ENCODE measurements at places on chromosomes 7 and 10.

- no peak for DNase-seq
Measured at GRCh38 chr10:114374053-114374791, 30.1 kb downstream of the AFAP1L2 start.

DNA sequence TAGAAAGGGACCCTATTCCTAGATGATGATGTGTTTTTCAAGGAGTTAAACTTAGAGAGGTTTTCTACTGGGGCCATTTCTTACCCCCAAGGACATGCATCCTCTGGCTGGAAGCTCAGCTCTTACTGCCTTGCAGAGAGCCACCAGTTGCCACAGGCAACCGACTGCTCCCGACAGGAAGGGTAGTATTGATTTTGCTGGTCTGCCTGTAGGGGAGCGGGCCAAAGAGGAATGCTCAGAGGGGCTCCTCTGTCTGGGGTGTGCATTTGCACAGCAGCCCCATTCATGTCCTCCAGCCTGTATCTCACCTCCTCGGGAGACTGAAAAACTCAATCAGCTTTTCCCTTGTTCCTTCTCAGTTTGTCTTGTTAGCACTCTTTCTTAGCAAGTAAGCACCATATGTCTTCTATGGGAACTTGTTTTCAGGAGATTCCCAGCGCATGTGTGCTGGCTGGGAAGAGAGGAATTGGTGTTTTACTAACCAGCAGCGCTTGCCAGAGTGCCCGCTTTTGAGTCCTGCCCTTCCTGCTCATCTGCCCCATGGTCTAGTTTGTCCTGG lies 739.0 kb upstream of the GALNT17 start:
- DNase-seq: no peak

DNA sequence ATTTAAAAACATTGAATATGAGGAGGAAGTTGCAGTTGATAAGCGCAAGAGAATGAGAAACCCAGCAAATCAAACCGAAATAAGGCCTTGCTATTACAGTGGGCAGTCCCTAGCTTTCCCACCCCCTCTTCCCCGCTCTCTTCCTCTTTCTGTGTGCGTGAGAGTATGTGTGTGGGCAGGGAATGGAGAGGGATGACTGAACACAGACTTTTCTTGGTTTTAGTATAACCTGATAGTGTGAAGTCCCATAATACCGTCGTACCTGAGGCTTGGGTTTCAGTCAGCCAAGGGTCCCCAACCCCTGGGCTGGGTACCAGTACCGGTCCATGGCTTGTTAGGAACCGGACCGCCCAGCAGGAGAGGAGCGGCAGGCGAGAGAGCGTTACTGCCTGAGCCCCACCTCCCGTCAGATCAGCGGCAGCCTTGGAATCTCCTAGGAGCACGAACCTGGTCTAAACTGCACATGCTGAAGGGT lies 255.3 kb downstream of the CELF2 start:
- no peak for DNase-seq

DNA sequence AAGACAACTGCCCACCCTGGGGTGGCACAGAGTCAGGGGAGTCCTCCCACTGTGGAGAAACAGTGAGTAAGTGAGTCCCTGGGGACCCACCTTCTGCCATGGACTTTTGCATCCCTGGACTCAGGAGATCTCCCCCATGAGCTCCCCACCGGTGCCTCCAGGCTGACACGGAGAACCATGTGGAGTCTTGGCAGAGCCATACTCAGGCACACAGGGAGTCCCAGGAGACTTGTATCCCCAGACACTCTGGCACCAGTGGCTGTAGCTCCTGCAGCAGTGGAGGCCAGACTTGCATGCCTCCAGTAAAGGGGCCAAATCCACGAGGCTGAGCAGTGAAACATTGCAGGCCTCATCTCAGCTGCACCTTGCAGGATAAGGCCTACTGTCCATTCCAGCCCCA lies 791.4 kb downstream of the PCDH15 start:
- DNase-seq: no peak

DNA sequence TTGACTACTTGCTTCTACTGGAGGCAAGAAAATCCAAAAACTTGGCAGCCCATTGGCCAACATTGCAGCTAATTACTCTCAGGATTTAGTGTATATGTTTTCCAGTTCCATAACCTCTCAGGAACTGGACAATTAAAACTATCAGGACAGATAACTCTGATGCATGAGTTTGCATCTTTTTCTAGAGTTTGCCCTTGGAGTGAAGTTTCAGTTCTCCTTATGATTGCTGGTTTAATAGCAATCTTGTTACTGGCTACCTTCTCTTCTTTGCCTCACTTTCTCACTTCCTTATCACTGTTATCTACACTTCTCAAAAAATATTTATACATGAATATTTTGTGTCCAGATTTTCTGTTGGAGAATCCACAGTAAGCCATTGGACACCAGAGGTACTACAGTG lies 735.9 kb downstream of the PCDH15 start:
- no peak for DNase-seq

GRCh38 chr7:34337163-34337562 lies 320.9 kb upstream of the NPSR1 start:
- no peak for DNase-seq

- DNase-seq: no peak
Measured at GRCh38 chr7:66751945-66752344, 11.4 kb downstream of the RABGEF1 start.

DNA sequence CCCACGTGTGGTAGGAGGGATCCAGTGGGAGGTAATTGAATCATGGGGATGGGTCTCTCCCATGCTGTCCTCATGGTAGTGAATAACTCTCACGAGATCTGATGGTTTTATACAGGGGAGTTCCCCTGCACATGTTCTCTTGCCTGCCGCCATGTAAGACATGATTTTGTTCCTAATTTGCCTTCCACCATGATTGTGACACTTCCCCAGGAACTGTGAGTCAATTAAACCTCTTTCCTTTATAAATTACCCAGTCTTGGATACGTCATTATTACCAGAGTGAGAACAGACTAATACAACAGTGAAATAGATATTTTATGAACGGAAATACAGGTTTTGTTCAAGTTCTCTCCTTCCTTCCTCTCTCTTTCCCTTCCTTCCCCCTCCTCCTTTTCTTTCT lies 15.8 kb downstream of the CALD1 start:
- DNase-seq: no peak

DNA sequence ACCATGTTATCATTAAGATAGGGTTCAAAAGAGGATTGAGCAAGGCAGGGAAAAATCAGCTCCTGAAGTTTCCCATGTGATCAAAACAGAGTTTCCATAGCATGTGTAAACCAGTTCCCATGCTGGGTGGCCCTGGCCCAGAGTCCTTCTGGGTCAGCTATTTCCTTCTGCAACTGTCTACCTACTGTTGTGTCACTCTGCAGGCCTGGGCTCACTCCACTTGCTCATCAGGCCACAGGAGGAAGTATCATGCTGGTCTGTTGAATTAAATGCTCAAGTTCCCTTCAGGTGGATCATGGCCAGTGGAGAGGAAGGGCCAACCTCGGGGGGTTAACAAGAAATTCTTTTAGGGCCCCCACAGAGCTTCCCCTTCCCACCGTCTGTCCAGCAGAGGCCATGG lies 104.7 kb downstream of the GFRA1 start:
- no peak for DNase-seq

GRCh38 chr7:28364082-28364481 lies 48.2 kb upstream of the CREB5 start:
- no peak for DNase-seq

GRCh38 chr7:130319541-130319940 lies 25.1 kb upstream of the CPA5 start:
- no peak for DNase-seq

DNA sequence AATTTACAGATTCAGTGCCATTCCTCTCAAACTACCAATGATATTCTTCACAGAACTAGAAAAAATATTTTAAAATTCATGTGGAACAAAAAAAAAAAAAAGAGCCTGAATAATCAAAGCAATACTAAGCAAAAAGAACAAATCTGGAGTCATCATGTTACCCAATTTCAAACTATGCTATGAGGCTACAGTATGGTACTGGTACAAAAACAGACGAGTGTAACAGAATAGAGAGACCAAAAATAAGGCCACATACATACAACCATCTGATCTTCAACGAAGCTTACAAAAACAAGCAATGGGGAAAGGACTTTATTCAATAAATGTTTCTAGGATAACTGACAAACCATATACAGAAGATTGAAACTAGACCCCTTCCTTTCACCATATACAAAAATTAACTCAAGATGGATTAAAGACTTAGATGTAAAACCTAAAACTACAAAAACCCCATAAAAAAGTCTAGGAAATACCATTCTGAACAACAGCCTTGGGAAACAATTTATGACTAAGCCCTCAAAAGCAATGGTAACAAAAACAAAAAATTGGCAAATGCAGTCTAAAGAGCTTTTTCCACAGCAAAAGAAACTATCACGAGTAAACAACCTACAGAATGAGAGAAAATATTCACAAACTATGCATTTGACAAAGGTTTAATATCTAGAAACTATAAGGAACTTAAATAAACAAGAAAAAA lies 207.7 kb downstream of the PTN start:
- DNase-seq: no peak

GRCh38 chr10:128922619-128923196 lies 544.3 kb upstream of the MGMT start:
- DNase-seq: no peak

DNA sequence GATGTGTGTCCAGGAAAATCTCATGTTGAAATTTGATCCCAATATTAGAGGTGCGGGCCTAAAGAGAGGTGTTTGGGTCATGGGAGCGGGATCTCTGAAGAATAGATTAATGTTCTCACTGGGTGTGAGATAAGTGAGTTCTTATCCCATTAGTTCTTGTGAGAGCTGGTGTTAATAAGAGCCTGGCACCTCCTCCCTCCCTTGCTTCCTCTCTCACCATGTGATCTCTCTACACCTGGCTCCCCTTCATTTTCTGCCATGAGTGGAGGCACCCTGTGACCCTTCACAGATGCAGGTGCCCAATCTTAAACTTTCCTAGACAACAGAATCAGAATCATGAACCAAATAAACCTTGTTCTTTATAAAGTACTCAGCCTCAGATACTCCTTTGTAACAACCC lies 19.5 kb downstream of the MTPN start:
- DNase-seq: no peak

- no peak for DNase-seq
Measured at GRCh38 chr10:109866995-109867635, 56.2 kb downstream of the XPNPEP1 start.

- DNase-seq: peak; percentile 73
Measured at GRCh38 chr7:18426564-18427226, 68.9 kb upstream of the HDAC9 start.

DNA sequence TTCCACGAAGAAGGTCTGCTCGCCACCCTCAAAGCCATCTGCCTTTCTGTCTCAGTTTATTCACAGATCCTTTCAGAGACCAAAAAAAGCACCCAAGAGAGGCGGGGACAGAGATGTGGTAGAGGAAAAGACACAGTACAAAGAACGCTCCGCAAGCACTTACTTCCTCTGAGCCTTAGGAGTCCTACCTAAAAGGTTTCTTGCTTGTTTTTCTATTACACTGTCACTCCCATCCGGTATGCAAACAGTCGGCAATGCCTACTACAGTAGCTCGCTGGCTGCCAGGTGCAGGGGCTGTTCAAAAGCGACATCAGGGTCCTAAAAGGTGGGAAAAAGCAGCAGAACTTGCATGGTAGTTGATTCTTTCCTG lies 816 bp downstream of the TECPR1 start:
- no peak for DNase-seq

DNA sequence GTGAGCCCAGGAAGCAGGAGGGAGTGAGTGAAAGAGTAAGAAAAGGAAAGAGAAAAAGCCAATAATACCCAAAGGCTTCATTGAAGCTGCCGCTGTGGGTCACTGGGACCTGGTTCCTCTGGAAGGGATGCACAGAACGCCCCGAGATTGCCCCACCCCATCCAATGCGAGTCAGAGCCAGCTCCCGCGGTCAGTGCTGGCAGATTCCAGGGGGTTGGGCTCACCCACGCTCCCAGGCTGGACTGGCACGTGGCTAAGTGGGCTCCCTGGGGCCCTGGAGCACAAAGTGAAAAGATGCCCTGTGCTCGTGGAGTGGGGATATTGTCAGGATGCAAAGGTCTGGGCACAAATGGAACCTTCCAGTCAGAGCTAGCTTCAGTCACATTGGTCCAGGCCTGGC lies 117.0 kb downstream of the OAT start:
- no peak for DNase-seq

GRCh38 chr7:155602156-155602555 lies 42.3 kb upstream of the RBM33 start:
- no peak for DNase-seq

DNA sequence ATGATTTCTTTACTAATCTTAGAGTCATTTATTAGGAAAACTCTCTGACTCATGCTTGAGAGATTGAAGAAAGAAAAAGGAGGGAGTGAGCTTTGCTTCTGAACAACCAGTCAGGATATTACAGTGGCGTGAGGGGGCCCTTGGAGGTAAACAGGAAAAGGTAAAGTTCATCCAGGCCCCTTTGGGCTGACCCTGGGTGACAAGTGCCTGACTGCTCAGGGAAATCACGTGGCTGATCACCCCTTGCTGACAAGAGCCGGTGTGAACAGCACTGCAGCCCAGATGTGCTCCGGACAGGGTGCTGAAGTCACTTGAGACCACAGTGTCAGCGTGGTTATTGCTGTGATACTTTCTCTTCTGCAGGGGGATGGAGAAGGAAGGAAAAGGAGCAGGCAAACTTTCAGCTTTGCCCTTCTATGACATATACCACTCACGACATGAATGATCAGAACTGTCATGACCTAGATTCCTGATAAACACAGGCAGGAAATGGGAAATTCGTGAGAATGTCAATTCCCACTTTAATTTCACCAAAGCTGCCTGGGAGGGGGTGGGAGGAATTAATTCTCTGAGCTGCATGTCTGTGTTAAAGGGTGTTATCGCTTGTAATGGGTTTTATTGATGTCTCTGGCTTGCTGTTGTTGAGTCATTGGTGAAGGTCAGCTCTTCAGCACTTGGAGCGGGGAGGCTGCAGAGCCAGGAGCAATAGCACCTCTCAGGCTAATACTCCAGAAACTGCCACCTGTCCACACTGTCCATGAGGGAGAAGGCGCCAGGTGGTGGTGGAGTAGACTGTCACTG lies 139.8 kb upstream of the AOAH start:
- no peak for DNase-seq

GRCh38 chr7:47601119-47601880 lies 19.4 kb upstream of the TNS3 start:
- DNase-seq: peak; percentile 95

DNA sequence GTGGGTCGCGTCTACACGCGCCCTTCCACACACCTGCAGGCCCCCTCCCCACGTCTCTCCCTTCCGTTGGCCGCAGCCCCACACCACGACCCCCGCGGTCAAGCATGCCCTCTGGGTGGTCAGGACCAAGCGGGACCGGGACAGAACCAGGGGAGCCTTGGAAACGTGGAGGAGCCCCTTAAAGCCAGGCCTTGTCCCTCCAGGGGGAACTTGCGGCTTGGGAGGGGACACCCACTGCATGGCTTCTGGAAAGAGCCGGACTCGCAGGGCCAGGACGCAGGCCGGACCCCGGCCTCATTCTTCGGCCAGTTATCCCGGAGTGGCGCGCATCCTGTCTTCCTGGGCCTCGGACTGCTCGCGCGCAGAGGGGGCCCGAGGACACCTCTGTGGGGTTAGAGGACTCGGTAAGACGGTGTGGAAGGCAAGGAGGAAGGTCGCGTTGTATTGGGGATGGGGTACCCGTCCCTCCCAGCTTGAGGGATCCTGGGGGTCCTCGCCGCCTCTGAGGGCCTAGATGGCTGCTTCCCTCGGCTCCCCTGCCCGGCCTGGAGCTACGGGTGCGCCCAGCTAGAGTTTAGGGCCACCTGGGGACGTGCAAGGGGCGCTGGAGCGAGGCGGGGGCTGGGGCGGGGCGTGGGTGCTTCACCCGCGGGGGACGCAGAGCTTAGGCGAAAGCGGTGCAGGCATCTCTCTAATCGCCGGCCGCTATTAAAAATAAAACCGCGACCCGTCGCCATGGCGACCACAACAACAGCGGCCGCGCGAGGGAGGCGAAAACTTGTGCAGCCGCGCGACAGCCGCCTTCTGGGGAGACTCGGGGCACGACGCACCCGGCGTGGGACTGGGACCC lies 1.8 kb upstream of the PDGFA start:
- DNase-seq: no peak

All from fibroblast of skin of abdomen (primary cell).